ENCODE measurements at places on chromosomes 6 and 20.

DNA sequence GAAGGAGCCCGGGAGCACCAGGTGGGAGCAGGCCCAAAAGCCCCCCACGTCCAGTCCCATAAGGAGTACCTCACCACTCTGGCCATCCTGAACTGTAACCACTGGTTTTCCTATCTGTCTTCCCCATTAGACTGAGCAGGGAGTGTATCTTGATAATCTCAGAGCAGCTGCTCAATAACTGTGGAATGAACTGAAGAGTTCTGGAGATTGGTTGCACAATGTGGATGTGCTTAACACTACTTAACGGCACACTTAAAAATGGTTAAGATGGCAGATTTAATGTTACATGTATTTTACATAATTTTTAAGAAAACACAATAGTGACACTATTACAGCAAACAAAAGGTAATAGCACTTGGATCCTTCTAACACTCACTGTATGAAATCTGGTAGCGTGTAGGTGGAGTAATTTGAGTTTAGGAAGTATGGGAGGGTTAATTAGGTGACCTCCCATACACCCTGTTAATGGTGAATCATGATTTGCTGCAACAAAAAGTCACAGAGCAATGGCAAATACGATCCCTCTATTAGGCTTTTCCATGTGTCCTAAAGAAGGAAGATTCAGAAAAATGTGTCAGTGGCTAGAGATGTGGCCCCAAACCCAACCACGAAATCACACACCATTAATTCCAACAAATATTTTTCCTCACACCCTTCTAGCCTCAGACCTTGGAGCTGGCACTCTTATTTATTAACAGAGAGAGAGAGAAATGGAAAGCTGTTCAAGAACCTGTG is 18.4 kb downstream of the TRAM2 start:
- DNase-seq = no peak

GRCh38 chr6:96789871-96790270 is 47.4 kb downstream of the GPR63 start:
- no peak for DNase-seq

- DNase-seq = no peak
Measured at GRCh38 chr6:41798901-41799558, 11.5 kb downstream of the TOMM6 start.

- no peak for DNase-seq
Measured at GRCh38 chr20:61963885-61964674, 101.6 kb downstream of the TAF4 start.

GRCh38 chr6:42436825-42437224 is 14.9 kb downstream of the TRERF1 start:
- DNase-seq = no peak

DNA sequence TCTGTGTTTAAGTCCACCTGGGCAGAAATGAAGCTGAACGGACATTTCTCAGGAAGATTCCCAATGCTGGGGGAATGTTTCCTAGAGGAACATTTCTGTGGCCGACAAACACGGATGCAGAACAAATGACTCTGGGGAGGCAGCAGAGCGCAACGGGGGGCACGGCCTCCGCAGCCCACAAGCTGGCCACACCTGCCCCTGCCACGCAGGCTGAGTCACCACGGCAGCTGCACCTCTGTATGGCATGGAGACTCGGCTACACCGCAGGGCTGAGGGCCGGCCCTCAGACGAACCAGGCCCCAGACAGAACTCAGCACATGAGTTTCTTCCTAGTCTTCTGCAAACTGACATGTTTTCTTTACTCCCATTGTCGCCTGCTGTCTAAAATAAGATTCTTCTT is 10.0 kb upstream of the PRR18 start:
- DNase-seq = no peak

DNA sequence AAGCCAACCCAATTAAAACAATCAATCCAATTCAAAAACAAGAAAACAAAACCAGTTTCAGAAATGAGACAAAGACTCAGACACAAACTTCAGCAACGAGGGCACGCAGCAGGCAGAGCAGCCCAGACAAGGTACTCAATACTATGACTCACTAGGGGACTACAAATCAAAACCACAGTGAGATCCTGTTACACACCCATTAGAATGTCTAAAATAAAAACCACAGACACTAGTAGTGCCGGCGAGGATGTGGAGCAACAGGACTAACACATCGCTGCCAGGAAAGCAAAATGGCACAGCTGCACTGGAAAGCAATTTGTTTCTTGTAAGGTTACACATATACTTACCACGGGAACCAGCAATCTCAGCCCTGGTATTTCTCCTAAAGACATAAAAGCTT is 28.4 kb upstream of the MAS1L start:
- DNase-seq = no peak
